CD4-positive, alpha-beta T cell treated with Interleukin-12 subunit alpha and Interleukin-12 subunit beta, for 1 hour (primary cell): ENCODE measurements at places on chromosomes 13 and 19.
A peak's percentile ranks its signal among the peaks of the same experiment; 100 is the strongest.

DNA sequence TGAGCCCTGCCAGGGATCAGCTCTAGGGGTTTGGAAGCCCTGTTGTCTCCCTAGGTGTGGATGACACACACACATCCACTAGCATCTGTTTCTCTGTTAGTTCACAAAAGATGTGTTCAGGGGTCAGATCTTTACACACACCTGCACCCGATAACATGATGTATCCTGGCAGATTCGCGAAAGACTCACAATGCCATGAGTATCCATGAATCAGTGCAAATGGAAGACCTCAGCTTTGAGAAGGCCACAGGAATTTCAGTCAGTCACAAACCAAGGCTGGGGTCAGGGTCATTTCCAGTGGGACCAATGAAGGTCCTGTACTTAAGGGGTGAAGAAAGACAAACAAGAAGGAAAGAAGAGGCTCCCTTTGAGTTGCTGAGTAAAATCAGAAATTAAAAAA is 898.2 kb downstream of the UQCRFS1 start:
- DNase-seq: no peak

DNA sequence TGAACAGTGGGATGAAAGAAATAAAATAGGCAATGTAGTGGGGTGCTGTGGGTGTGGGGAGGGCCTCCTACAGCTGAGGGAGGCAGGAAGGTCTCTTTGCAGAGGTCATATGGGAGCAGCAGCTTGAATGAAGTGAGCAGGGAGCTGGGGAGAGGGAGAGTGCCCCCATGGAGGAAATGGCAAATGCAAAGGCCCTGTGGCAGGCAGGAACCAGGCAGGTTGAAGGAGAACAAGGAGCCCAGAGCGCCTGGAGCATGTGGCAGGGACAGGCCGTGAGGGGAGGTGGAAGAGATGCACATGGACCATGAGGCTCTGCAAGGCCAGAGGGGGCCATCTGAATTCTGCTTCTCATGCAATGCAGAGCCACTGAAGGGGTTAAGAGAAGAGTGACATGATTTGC is 191.8 kb downstream of the URI1 start:
- DNase-seq: no peak

GRCh38 chr13:21175656-21176214 is 617 bp downstream of the SKA3 start:
- DNase-seq: no peak

DNA sequence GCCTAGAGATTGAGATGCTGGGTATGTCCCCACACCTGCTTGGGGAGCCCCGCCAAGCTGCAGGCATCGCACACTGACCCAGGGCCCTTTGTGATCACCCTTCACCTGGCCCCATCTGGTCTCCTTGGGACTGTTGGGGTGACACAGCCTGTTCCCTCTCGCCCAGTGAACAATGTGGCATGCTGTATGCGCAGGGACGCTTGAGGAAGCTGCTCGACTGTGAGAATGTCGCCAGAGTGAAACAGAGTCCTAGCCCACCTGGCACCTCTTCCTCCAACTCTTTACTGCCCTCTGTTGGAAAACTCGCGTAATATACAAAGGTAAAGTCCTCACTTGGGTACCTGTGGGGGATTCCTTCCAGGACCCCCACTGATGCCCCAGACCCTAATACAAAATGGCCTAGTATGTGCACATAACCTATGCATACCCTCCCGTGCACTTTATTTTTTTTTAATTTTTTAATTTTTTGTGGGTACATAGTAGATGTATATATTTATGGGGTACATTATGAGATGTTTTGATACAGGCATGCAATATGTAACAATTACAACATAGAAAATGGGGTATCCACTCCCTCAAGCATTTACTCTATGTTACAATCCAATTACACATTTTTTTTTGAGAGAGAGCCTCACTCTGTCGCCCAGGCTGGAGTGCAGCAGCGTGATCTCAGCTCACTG is 9.0 kb downstream of the BLOC1S3 start:
- peak; percentile 63 for DNase-seq

- DNase-seq: no peak
These were observed 43.3 kb downstream of the LMO7 start for GRCh38 chr13:75679459-75679858.

GRCh38 chr13:110403721-110404120 is 96.6 kb downstream of the COL4A2 start:
- DNase-seq: no peak
